ENCODE measurements at places on chromosomes 7 and 10.
A peak's percentile ranks its signal among the peaks of the same experiment; 100 is the strongest.

- DNase-seq: no peak
Measured at GRCh38 chr7:156088115-156088514, 275.9 kb upstream of the SHH start.

DNA sequence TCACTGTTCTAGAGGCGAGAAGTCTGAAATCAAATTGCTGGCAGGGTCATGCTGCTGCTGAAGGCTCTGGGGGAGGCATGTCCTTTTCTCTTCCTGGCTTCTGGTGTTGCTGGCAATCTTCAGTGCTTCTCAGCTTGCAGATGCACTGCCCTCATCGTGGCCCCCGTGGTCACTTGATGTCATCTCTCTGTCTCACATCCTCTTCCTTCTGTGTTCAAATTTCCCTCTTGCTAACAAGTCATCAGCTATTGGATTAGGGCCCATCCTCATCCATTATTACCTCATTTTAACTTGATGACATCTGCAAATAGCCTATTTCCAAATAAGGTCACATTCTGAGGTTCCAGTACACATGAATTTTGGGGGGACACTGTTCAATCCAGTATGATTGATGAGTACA is 36.6 kb upstream of the SRGN start:
- no peak for DNase-seq

DNA sequence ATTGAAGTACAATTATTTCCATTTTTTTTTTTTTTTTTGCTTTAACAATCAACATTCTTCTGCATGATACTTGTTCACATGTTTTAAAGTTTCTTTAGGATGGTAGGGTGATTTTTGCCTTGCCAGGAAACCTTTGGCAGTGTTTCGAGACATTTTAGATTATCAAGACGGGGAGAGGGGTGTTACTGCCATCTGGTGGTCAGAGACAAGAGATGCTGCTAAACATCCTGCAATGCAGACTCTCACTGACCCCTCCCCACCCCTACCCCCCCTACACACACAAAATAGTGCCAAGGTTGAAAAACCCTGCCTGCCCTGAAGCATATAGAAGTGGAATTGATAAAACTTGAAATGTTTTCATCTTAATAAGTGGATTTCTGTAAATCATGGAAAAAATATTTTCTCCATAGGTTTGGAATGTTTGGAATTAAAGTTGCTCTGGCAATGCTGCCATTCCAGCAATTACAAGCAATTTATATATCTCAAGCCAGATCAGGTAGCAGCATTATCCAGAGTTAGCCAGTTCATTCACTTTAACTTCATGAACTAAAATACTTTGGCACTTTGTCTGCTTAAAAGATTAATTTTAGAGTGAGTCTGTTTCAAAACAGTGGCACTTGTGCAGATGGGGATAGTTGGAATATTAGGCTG is 62.1 kb downstream of the SDHAF3 start:
- DNase-seq: peak; percentile 8

- DNase-seq: no peak
Measured at GRCh38 chr10:13949844-13950542, 363.2 kb downstream of the PRPF18 start.

Measured in stimulated activated CD4-positive, alpha-beta T cell treated with anti-CD3 and anti-CD28 coated beads, Interleukin-1b, Interleukin-23, amount 100 ng/mL, for 24 hours (primary cell).